GM18507 (cell line): ENCODE measurements at places on chromosomes 3 and 15.

- no peak for DNase-seq
Measured at GRCh38 chr3:175421902-175422301, 562.8 kb downstream of the NAALADL2 start.

GRCh38 chr15:62058327-62059028, 1.8 kb downstream of the VPS13C start:
- no peak for DNase-seq

DNA sequence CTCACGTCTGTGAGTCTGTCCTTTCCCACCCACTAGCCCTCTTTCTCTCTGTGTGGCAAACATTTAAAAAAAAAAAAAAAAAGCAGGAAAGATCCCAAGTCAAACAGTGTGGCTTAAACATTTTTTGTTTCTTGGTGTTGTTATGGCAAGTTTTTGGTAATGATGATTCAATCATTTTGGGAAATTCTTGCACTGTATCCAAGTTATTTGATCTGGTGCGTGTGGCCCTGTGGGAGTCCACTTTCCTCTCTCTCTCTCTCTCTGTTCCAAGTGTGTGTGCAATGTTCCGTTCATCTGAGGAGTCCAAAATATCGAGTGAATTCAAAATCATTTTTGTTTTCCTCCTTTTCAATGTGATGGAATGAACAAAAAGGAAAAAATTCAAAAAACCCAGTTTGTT, 97.7 kb downstream of the GAP43 start:
- DNase-seq = no peak

- no peak for DNase-seq
Measured at GRCh38 chr3:172680684-172681083, 30.2 kb downstream of the NCEH1 start.

- DNase-seq = no peak
Measured at GRCh38 chr3:15892311-15893227, 94.8 kb upstream of the ANKRD28 start.

GRCh38 chr15:38227941-38228340, 24.7 kb upstream of the SPRED1 start:
- DNase-seq = no peak

DNA sequence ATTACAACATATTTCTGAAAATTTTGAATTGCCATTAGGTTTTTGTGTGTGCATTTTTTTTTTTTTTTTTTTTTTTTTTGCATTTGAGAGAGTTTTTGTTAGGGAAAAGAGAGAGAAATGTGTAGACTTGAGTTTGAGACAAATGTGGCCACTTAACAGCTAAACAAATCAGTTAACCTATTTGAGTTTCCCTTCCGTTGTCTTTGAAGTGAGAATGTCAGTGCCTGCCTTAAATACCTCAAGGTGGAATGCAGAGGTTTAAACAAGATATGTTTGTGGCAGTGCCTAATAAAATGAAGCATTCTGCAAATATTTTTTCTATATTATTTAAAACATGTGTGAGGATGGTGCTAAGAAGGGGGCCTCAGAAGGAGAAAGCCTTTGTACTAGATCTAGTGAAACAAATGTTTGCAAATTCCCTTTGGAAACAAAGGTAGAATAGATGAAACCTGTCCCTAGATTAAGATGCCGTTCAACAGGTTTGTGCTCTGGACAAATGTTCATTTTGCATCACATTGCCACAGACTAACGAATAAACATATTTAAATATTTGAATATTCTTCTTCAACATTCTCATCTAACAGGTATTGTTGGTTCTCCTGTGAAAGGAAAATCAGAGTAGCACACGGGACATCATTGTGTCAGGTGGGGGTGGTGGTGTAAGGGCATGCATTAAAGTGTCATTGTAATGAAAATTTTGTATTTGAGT, 80.7 kb downstream of the SATB1 start:
- no peak for DNase-seq

GRCh38 chr3:52420388-52420787, 24.5 kb downstream of the SEMA3G start:
- no peak for DNase-seq

- no peak for DNase-seq
Measured at GRCh38 chr15:86042226-86042625, 37.4 kb upstream of the AGBL1 start.

DNA sequence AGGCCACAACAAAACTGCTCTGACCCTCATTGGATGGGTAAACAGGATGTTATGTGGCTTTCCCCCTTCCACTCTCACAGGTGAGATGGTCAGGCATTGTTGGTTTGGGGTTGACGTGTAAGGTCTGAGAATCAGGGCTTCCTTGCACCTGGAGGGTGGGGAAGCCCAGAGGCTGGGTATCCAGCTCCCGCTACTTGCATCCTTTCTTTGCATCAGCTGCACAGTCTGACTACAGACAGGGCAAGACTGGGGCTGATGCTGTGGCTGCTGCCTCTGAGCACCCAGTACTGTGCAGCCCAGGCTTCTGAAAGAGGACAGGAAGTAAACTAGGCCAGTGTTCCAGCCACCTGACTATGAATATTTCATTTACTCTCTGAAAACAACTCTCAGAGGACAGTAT, 58.0 kb upstream of the ATP2B2 start:
- DNase-seq = no peak

- DNase-seq = no peak
Measured at GRCh38 chr3:30649572-30650318, 43.3 kb downstream of the TGFBR2 start.

- no peak for DNase-seq
Measured at GRCh38 chr3:112092496-112093179, 6.4 kb downstream of the C3orf52 start.

GRCh38 chr3:195250473-195251251, 20.3 kb downstream of the XXYLT1 start:
- DNase-seq = no peak

- DNase-seq = no peak
Measured at GRCh38 chr3:119870512-119870911, 88.6 kb downstream of the NR1I2 start.

DNA sequence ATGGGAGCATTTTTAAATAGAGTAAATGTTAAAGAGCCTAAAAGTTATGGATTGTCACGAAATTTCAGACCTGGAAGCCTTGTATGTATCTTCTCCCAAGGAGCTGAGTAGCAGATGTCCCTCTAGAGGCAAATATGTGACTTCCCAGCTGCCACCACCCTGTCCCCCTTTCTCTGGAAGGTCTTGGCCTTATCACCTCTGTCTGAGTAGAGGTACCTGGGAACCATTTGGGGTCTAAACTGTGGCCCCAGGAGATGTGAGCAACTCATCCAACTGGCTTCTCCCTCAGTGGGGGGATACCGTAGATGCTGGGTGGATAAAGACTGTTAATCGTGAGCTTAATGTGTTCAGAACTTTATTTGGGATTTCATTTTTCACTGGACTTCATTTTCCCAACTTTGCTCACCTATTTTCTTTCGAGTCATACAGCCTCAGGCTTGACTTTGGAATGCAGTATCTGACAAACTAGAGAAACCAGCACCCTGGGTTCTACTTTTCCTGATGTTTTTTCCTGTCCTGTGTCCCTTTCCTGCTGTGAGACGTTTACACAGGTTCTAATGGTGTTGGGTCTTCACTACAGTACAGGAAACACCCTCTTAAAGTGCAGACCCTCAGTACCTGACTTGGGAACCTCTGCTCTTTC, 53.3 kb upstream of the CCR4 start:
- DNase-seq = no peak

- no peak for DNase-seq
Measured at GRCh38 chr3:195897081-195897852, 11.1 kb downstream of the TNK2 start.

GRCh38 chr3:167862104-167862730, 126.7 kb downstream of the SERPINI1 start:
- DNase-seq = no peak

GRCh38 chr15:85531083-85531482, 150.7 kb downstream of the AKAP13 start:
- DNase-seq = no peak

GRCh38 chr3:113275929-113276750, 64.8 kb downstream of the BOC start:
- DNase-seq = peak; percentile 37

DNA sequence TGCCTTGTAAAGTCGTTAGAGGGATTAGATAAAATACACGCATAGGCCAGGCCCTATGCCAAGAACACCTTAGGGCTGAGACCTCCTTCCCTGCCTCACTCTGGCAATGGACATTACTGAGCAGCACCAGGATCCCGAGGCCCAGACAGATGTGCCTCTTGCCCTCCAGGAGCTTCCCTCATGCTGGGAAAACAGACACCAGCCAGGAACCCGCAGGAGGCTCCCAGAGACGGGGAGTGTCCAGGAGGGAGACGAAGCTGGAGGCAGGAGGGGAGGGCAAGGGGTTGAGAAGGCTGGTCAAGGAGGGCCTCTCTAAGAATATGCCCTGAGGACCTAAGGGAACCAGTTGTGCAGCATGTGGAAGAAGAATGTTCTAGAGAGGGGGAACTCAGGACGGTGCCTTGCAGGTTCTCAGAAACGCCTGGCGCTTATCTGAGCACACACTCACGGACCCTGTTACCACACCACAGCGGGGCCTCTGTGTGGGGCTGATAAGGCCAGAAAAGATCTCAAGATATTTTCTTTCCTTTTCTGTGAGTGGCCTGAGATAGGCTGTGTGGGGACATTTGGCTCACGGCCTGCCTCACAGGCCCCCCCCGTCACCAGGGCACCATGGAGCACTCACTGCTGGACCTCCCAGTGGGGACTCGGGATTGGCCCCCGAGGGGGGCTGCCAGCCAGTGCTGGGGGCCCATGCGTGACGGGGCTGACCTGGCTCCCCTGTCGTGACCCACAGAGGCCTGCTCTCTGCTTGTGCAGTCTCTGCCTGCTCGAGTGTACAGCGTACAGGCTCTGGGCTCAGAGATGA, 22.0 kb upstream of the CYP11A1 start:
- DNase-seq = no peak

GRCh38 chr3:79564192-79564591, 203.6 kb downstream of the ROBO1 start:
- no peak for DNase-seq

- DNase-seq = no peak
Measured at GRCh38 chr3:142977399-142977728, 13.9 kb upstream of the PAQR9 start.

- DNase-seq = no peak
Measured at GRCh38 chr3:177468331-177468730, 271.0 kb upstream of the TBL1XR1 start.

GRCh38 chr3:63644212-63644797, 8.2 kb upstream of the SNTN start:
- no peak for DNase-seq

DNA sequence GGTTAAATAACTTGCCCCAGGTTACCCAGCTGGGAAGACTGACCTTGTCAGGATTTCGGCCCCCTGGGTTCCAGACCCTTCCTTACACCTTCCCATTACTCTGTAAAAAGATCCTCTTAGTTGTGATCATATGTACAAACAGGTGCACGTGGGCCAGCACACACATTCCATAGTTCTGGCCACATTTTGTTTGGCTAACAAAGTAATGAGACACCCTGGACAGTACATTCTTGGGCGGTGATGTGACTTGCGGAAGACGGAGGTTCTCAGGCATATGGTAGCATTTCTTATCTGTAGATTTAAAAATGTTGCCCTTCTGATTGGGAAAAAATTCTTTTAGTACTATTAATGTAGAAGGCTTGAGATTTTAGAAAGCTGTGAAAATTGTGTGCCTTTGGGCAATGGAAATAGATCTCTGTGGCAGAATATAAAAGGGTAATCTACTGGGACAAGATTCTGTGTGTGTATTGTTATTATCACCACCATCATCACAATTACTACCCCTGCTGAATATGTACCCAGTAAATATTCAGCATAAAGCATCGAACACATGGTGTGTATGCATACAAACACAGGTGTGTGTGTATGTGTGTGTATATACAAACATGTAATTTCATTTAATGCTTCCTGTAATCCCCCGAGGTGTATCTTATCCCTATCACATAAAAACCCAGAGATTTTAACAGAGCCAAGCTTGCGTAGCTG, 205.4 kb upstream of the UBE2E1 start:
- no peak for DNase-seq

DNA sequence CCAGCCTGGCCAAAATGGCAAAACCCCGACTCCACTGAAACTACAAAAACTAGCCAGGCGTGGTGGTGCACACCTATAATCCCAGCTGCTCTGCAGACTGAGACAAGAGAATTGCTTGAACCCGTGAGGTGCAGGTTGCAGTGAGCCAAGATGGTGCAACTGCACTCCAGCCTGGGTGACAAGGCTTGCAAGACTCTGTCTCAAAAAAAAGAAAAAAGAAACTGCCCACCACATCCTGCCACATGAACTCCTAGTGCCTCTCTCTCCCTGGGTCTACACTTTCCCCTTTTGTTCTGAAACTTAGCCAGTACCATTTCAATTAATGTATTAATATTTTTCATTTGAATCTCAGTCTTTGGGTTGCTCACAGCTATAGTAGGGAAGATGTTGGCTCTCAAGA, 192.2 kb upstream of the MME start:
- no peak for DNase-seq

GRCh38 chr15:46091860-46092450, 457.1 kb downstream of the SQOR start:
- no peak for DNase-seq

GRCh38 chr15:101070502-101071273, 151.5 kb downstream of the LRRK1 start:
- DNase-seq = no peak

- DNase-seq = no peak
Measured at GRCh38 chr3:12363397-12364195, 74.7 kb downstream of the PPARG start.

- no peak for DNase-seq
Measured at GRCh38 chr3:141938011-141938500, 61.6 kb downstream of the ATP1B3 start.

DNA sequence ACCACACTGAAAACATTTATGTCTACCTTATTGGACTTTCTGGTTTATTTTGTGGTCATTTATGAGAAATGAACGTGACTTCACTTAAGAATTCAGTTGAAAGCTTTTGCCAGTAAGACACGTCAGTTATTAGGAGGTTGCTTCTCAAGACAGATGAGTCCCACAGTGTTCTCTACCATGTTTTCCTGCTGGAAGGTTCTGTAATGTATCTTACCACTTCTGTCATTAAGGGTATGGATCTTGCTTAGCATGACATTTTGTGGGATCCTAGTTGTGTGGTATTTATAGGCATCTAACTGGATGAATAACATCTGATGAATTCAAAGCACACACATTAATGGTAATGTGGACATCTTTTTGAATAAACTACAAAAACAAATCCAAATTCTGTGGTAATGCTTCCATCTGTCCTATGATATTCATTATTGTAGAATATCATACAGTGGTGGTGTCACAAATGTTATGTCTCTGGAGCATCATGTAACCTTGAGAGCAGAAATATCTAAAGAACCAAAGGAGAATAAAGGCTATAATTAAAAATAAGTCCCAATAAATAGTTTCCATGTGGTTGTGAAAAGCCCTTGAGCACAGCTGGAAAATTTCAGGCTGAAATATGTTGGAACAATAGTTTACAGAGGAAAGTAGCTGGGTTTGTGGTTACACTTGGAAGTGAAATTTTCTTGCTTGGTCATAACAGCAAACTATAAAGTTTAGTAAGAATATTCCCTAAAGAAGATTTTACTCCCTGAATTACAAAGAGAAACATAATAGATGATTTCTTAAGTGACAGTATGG, 61.5 kb downstream of the C3orf38 start:
- no peak for DNase-seq

- no peak for DNase-seq
Measured at GRCh38 chr3:124258057-124258500, 266.2 kb upstream of the ROPN1 start.

- no peak for DNase-seq
Measured at GRCh38 chr3:185046603-185047002, 106.3 kb downstream of the C3orf70 start.
